GM12891 (cell line): ENCODE measurements at places on chromosomes 13 and 19.

- no peak for DNase-seq
Observed at GRCh38 chr19:7177926-7178325, 108.4 kb downstream of the ZNF557 start.

- DNase-seq = no peak
Observed at GRCh38 chr13:40352380-40352778, 314.1 kb downstream of the FOXO1 start.

DNA sequence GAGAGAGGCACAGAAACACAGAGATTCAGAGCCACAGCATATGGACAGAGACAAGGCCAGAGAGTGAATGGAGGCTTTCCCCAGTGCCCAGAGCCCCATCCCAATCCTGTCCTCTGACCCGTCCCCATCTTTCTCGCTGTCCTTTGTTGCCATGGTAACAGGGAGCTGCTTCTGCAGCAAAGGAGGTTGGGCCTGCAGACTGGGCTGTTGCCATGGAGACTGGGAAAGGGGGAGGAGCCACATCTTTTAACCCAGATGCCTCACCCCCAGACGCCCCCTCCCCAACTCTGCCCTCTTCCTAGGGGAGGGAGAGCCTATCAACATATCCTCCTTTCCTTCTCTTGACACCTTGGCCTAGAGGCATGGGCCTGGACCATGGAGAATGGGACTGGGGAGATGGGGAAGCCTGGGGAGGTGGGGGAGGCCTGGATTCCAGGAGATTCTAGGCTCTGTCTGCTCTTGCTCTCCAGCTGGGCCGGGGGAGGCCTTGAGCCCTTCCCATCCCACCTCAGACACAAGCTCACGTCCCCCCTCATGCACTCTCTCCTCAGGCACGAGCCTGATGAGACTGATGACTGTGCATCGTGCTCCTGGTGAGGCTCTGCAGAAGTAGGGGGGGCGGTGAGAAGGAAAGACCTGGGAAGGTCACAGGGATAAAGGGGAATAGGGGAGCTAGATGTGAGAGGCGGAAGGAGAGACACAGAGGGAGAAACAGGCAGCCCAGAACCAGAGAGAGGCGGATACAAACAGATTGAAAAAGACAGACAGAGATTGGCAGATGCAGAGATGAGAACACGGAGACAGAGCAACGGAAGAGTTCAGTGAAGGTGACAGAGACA is 2.1 kb upstream of the ATP1A3 start:
- no peak for DNase-seq

DNA sequence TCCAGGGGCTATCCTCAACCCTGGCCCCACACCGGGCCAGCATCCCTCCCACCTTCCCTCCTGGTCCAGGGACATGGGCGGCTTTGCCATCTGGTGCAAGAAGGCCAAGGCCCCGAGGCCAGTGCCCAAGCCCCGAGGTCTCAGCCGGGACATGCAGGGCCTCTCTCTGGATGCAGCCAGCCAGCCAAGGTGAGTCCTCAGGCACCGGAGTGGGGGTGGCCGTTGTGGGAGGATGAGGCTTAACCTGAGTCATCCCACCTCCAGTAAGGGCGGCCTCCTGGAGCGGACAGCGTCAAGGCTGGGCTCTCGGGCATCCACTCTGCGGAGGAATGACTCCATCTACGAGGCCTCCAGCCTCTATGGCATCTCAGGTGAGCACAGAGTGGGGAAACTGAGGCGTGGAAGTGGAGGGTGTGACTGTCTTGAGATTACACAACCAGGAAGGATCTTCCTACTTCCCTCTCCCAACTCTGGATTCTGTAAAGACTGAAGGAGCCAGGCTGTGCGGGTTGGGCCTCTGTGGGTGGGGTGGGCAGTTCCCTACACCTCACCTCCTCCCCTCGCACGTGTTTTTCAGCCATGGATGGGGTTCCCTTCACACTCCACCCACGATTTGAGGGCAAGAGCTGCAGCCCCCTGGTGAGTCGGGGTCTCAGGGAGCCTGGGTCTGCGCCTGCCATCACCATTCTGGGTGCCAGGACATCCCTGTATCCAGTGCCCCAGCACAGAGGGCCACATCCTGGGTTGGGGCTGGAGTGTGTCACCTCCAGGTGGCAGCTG is 3.8 kb downstream of the MVB12A start:
- no peak for DNase-seq

DNA sequence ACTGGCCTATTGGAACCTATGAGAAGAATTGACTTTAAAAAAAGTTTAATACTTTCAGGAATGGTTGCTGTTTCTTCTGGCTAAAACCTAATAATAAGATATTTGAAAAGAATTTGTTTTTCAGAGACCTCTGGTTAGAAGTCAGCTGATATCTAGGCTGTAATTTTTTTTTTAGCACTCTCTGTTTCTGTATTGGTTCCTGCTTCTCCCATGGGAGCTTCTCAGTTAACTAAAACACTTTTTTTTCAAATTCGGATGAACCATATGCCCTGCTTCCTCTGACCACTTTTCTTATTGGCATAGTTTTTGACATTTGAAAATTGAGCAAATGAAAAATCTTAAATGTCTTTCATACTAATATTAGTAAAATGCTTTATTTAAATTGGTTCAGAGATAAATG is 163.5 kb upstream of the SLC10A2 start:
- no peak for DNase-seq

- DNase-seq = no peak
Observed at GRCh38 chr13:78881054-78881453, 222.1 kb upstream of the OBI1 start.

DNA sequence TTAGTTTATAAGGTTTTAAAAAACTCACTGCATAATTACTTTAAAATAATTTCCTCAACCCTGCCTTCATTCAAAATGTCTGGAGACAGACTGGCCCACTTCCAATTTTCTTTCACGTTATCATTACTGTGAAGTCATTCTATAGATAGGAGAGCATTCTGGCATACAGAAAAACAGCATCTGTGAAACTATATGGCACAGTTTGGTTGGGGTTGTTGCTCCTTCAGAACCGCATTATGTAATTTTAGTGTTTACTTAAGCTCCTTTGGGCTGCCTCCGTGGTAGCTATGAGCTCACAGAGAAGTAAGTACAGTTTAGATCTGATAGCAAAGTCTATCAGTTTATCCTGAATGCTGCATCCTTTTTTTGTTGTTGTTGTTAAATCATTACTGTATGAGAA is 104.3 kb downstream of the KCNRG start:
- DNase-seq = no peak

- no peak for DNase-seq
Observed at GRCh38 chr19:53545271-53546065, 7.5 kb downstream of the ZNF331 start.

- DNase-seq = no peak
Observed at GRCh38 chr19:10364644-10365043, 15.7 kb downstream of the TYK2 start.

- no peak for DNase-seq
Observed at GRCh38 chr13:90800082-90800746, 547.3 kb upstream of the MIR17HG start.

DNA sequence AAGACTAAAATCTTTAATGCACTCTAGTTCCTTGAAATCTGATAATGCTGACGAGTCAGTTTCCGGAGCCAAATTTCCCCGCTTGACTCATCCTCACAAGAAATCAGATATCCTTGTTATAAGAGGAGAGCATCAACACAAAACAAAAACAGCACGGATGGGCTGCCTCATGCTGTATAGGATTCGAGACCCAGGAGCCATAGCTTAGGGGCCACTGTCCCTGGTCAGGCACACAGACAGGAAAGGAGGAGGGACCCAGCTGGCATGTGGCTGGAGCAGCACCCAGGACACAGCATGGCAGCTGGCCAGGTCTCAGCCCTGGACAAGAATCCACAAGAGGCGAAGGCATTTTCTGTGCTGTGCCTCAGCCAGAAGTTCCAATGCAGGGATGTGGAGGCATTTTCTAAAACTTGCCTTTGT is 110.2 kb upstream of the SPATA13 start:
- DNase-seq = no peak

DNA sequence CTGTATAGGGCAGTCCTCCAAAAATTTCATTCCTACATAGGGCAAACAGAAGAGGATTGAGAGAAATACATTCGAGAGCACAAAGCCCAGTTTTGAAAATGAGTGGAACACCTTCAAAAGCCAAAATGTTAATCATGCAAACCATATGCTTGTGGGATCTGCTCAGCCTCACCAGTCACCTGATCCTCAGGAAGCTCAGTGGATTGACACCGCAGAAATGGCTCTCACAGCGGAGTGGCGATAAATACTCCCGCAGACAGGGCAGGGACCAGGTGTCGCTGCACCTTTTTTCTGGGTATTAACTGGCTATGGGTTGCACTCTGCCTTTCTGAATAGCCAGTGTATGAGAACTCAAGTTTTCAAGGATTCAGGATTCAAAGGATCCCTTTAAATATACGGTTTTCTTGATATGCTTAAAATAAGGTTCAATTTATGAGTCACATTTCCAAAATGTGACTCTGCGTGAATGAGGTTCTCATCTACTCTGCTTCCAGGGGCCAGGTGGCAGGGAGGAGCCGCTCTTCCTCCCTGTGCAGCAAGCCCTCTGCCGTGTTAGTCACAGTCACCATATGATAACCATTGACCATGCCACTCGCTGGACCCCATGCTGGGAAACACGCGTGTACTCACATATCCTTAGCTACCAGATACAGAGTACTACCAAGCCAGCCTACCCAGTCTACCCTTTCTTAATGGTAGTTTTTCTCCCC is 18.3 kb upstream of the DHRS12 start:
- DNase-seq = no peak

GRCh38 chr19:6421075-6422014 is 3.3 kb downstream of the KHSRP start:
- DNase-seq = no peak

- no peak for DNase-seq
Observed at GRCh38 chr13:95536632-95537241, 15.8 kb upstream of the CLDN10 start.
